ENCODE measurements at places on chromosomes 11 and 22. TPM values are rescaled to one million over a fixed set of nuclear protein-coding genes. Genes with fewer than 3 reads are reported as not detected.

The PCNX3 gene
- total RNA-seq: 25.4 TPM

The RGL4 gene
- not detected for total RNA-seq

The SERHL2 gene
- total RNA-seq: 5.1 TPM

The HTATIP2 gene
- total RNA-seq: 37.8 TPM

The HEPHL1 gene
- total RNA-seq: not detected

The OR8G5 gene
- total RNA-seq: not detected

The HIRA gene
- total RNA-seq: 17.3 TPM

The USP47 gene
- total RNA-seq: 46.7 TPM

The TMEM123 gene
- 99.5 TPM for total RNA-seq

The PTPN5 gene
- not detected for total RNA-seq

Data from subcutaneous preadipocyte (primary cell).